ENCODE measurements at places on chromosomes 4 and X.

DNA sequence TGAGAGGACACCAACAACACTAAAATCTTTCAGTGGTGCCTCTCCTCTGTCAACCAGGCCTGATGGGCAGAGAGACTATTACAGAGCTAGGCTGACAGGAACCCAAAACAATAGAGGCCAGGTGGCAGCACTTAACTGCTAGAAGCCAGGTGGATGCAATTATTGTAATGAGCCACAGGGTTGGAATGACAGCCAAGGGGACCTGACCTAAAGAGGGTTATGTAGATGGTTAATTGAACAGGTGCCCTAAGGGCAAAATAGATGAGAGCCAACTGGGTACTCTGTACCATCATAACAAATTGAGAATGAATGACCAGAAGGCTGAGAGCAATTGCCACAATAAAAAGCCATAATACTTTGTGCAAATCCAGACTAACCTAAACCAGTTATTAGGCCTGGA is 24.7 kb upstream of the FRAS1 start:
- no peak for DNase-seq

DNA sequence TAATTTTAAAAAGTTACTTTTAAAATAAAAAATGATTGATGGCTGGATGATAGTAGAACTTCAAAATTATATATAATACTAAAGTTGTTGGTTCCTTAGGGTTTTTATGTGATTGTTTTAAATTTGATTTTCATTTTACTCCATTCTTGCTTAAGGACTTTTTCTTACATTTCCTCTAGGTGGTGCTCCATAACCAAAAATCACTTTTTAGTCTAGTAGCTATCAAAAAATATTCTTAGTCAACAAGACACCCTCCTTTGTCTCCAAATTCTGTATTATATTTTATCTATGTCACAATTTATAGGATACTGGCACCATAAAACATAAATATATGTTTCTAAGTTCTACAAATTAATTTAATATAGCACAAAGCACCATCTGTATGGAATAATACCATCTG is 67.2 kb upstream of the BRWD3 start:
- DNase-seq: no peak

- DNase-seq: no peak
These were observed 82.6 kb downstream of the NBDY start for GRCh38 chrX:56811599-56811998.

- no peak for DNase-seq
These were observed 66.0 kb downstream of the MANBA start for GRCh38 chr4:102694791-102695190.

- DNase-seq: peak; percentile 80
These were observed 568 bp downstream of the CHST7 start for GRCh38 chrX:46573892-46574773.

DNA sequence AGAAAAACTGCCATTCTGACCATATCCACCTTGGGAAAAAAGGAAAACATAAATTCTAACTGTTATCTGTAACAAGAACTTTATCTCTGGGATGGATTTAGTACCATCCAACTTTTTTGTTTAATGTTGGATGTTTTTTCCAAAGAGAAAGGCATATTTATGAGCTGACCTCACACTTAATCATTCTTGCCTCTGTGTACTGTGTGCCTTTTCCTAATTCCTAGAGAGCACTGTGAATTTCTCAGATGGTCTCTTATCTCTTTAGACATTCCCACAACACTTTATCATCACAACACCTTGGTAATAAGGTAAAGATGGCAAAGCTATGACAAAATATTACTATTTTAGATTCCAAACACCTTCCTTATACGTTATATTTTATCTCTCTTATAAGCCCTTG is 126.2 kb downstream of the COL4A6 start:
- no peak for DNase-seq

- DNase-seq: peak; percentile 61
These were observed 7.9 kb upstream of the CFP start for GRCh38 chrX:47637546-47638195.

- no peak for DNase-seq
These were observed 58.4 kb downstream of the CEP135 start for GRCh38 chr4:56007154-56007553.

DNA sequence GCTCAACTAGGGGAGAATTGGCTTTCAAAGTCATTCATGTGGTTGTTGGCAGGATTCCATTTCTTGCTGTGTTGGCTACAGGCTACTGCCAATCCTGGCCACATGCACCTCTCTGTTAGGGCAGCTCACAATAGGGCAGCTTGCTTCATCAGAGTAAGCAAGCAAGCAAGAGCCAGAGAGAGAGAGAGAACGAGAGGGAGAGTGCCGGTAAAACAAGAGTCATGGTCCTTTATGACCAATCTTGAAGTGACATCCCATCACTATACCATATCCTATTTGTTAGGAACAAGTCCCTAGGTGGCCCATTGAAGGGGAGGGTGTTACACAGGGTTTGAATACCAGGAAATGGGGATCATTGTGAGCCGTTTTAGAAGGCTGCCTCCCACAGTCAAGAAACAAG is 33.0 kb upstream of the TLR2 start:
- peak; percentile 31 for DNase-seq

- no peak for DNase-seq
These were observed 1311.6 kb downstream of the RAPGEF2 start for GRCh38 chr4:160414496-160414895.

DNA sequence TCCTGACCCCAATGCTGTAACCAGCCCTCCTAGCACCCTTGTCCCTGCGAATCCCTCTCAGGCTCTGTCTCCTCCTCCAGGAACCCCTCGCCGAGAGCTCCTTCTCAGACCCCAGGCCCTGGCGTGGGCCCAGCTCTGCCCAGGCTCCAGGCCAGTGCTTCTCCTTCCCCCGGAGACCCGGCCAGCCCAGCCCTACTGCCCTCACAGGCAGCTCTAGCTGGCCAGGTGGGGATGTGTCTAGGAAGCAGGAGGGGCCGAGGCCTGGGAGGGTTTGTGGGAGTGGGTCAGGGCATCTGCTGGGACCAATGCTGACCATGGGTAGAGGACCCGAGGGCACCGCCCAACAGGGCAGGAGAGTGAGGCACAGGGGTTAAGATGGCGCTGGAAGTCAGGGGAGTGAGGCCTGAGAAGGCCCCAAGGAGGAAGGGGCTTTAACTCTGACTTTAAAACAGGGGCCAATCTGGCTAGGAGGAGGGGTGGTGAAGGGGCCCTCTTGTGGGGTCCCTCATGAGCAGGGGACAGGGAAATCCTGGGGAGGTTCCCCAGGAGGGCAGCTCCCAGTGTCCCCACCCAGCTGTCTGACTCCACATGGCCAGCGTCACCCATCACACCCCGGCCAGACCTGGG is 64.7 kb upstream of the NKX1-1 start:
- no peak for DNase-seq

GRCh38 chrX:1542994-1543725 is 6.2 kb upstream of the P2RY8 start:
- DNase-seq: no peak

All from activated CD4-positive, alpha-beta memory T cell treated with anti-CD3 and anti-CD28 coated beads for 36 hours (primary cell).